NCI-H2171 (cell line): ENCODE measurements at places on chromosomes 13 and 19.

GRCh38 chr13:41763782-41764181 lies 197.1 kb downstream of the VWA8 start:
- DNase-seq = no peak

GRCh38 chr19:16040642-16041041 lies 35.7 kb upstream of the TPM4 start:
- no peak for DNase-seq

DNA sequence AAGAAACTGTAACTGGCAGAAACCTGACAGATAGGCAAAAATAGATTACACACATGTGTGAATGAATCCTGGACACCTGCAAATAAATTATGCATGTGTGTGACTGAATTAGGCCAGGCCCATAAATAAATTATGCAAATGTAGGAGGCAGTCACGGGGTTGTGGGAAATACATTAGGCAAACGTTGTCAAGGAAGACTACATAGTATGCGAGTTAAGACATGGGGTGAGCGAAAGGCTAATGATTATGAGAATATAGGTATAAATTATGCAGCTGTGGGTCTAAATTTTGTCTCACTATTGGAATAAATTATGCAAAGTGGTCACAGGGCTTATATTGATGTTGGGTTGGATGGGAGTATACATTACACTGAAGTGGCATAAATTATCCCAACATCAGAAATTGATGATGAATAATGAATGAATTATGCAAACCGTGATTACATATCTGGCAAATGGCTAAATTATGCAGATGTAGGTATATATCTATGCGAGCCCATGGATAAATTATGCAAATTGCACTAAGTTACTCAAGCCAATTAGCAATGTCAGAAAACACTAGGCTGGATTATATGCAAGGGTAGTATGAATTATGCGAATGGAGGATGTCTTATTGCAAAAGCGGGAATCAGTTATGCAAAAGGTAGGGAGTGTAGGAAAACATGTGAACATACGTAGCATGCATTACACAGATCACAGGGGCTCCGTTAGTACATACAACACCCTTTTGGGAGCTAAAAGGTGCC lies 6.8 kb downstream of the SLC8A2 start:
- no peak for DNase-seq

GRCh38 chr13:103006641-103007426 lies 59.4 kb downstream of the SLC10A2 start:
- peak; percentile 3 for DNase-seq

- DNase-seq = no peak
Observed at GRCh38 chr13:37945651-37946575, 76.3 kb upstream of the TRPC4 start.

DNA sequence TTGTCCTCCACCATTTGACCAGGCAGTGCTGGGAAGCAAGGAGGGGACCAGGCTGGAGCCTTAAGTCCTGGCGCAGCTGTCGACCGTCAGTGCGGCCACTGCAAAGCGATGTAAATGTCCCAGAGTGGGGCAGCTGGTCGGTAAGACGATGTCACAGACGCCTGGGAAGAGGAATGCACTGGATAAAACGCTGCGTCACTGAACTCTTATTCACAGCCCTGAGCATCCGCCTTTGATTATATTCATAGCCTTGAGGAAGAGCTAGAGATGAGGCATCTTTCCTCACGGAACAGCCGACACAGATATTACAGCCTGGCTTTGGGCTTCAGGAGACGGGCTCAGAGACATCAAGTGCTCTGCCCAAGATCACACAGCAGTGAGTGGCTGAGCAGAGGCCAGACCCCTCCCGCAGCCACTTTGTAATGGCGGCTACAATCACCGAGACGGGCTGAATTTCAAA lies 17.6 kb upstream of the TUBGCP3 start:
- DNase-seq = no peak

GRCh38 chr13:37775871-37776270 lies 93.7 kb downstream of the TRPC4 start:
- no peak for DNase-seq

GRCh38 chr19:47541518-47541917 lies 26.7 kb upstream of the NAPA start:
- no peak for DNase-seq

DNA sequence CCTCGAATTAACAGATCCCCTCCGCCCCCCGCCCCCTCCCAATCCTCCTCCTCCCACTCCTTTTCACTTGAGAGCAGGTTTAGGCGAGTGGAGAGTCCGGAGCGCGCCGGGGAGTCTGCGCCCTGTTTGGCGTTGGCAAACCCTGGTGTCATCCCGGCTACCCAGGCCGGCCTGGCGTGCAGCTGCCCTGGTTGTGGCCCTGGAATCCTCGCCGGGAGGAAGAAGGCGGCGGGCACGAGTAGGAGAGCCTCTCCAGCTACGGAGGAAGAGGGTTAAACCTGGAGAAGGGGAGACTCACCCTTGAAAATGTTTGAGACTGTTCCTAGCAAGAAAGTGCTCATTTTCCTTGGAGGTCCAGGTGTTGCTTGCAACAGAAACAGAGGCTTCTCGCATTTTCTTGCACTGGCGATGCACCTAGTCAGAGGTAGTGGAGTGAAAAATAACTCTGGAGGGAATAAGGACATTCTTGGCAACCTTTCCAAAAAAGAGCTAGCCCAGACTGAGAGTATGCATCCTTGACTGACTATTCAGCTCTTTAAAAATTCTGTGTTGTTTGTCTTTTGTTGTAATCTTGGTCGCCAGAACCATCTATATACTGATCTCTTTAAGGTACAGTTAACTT lies 1.3 kb upstream of the SOX21 start:
- no peak for DNase-seq

DNA sequence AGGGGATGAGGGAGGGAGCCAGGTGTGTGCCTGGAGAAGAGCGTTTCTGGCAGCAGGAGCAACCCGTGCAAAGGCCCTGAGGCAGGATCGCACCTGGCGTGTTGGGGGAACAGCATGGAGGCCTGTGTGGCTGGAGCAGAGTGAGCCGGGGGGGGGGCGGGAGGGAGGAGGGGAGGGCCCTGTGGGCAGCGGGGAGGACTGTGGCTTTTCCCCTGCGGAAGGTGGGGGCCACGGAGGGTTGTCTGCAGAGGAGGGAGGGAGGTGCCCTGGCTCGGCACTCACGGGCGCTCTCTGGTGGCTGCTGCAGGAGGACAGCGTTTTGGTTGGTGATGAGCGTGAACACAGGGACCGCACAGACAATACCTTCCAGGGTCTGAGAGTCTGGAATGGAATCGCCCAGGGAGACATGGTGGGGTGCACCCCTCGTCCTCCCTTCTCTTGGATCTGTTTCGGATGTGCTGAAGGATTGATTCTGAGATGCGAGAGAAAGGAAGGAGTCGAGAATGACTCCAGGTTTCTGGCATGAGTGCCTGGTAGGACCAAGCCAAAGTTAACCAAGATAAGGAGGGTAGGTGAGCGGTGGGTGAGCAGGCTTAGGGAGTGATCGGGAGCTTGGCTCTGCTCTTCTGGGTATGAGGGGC lies 6.5 kb downstream of the RAB11B start:
- DNase-seq = no peak

GRCh38 chr19:49362048-49362928 lies at the start of gene TEAD2:
TEAD2 (minus strand) TSS chr19:49362416; CDS start chr19:49360075, 2,341 bp downstream.
- DNase-seq = no peak

GRCh38 chr19:38139122-38139521 lies 84.9 kb downstream of the DPF1 start:
- DNase-seq = no peak

GRCh38 chr19:48953990-48954594 lies 583 bp upstream of the BAX start:
- no peak for DNase-seq

GRCh38 chr13:109792416-109793059 lies 6.2 kb upstream of the IRS2 start:
- no peak for DNase-seq

- no peak for DNase-seq
Observed at GRCh38 chr13:100106005-100106404, 17.1 kb downstream of the PCCA start.

- no peak for DNase-seq
Observed at GRCh38 chr13:102825921-102826706, 19.7 kb upstream of the ERCC5 start.

GRCh38 chr19:50844296-50844935 lies 10.3 kb upstream of the KLK3 start:
- DNase-seq = peak; percentile 75

GRCh38 chr13:45587897-45588296 lies 27.6 kb downstream of the ERICH6B start:
- DNase-seq = no peak

DNA sequence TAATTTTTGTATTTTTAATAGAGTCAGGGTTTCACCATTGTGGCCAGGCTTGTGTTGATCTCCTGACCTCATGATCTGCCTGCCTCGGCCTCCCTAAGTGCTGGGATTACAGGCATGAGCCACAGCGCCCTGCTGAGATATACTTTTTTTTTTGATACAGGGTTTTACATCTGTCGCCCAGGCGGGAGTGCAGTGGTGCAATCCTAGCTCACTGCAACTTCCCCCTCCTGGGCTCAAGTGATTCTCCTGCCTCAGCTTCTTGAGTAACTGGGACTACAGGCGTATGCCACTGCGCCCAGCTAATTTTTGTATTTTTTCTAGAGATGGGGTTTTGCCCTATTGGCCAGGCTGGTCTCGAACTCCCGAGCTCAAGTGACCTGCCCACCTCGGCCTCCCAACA lies 2.0 kb downstream of the COLGALT1 start:
- DNase-seq = no peak

- no peak for DNase-seq
Observed at GRCh38 chr13:101258509-101258908, 157.8 kb downstream of the NALCN start.

DNA sequence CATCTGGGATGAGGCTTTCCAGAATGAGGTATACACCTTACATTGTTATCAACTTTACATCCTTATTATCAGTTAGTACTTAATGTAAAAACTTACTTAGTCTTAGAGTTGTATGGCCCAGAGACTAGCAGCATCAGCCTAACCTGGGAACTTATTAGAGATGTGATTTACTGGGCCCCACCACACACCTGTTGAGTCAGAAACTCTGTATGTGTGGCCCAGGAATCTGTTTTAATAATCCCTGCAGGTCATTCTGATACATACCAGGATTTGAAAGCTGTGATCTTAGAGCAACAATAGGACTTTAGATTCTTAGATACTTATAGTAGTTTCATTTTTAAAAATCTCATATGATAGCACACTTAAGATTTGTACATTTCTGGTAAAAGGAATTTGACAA lies 17.4 kb downstream of the FNDC3A start:
- DNase-seq = no peak

GRCh38 chr13:46489586-46490023 lies 63.4 kb upstream of the LRCH1 start:
- DNase-seq = no peak

GRCh38 chr13:101455863-101456262 lies 3.4 kb downstream of the ITGBL1 start:
- no peak for DNase-seq

GRCh38 chr19:53192771-53193534 lies at the start of gene ZNF665:
ZNF665 (minus strand) TSS chr19:53193358; CDS start chr19:53182898, 10,460 bp downstream.
- DNase-seq = no peak

GRCh38 chr13:65605396-65605795 lies 1624.7 kb downstream of the PCDH9 start:
- DNase-seq = no peak

DNA sequence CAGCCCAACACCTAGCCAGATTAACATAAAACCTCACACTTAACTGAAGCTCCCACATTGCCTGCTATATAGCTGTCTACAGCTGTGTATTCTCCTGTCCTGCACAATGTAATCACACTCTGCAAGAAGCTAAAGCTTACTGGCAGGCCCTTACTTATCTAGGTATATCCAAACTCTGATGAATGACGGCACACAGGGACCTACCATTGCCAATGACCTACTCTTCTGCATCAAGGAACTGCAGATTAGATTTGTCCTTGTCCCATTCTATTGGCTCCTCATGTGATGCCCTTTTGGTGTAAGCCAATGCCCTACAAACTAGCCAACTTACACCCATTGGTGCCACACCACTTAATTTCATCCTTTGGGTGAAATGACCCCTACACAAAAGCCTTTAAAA lies 26.4 kb downstream of the ZNF45 start:
- no peak for DNase-seq

DNA sequence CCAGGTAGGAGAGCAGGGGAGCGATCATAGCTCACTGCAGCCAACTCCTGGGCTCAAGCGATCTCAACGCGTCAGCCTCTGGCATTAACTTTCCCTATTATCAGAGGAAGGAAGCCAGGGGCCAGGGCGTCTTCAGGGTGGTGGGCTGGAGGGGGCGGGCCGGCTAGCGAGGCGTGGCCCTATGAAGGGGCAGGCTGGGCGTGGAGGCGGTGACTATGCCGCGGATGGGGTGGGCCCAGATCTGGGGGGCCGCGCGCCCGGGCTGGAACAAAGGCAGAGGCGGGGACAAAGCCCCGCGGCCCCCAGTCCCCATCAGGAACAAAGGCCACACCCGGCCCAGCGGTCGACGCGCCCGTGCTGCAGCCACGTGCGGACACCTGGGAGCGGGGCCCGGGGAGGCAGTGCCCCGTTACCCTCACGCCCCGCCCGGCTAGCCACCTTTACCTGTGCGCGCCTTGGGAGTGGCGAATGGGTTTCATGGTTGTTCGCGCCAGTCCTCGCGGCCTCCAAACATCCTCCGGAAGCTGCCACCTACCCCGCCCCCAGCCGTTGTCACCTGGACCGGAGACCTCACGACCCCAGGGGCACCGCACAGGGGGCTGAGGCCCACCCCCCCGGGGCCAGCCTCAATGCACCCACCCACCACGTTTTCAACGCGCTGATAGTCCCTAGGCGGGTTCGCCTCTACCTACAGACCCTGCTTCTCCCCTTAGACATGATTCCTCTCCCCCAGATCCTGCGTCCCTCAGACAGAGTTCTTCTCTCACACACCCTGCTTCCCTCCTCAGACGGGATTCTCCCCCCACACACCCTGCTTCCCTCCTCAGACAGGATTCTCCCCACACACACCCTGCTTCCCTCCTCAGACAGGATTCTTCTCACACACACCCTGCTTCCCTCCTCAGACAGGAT lies 5.4 kb upstream of the TRIM28 start:
- peak; percentile 76 for DNase-seq

DNA sequence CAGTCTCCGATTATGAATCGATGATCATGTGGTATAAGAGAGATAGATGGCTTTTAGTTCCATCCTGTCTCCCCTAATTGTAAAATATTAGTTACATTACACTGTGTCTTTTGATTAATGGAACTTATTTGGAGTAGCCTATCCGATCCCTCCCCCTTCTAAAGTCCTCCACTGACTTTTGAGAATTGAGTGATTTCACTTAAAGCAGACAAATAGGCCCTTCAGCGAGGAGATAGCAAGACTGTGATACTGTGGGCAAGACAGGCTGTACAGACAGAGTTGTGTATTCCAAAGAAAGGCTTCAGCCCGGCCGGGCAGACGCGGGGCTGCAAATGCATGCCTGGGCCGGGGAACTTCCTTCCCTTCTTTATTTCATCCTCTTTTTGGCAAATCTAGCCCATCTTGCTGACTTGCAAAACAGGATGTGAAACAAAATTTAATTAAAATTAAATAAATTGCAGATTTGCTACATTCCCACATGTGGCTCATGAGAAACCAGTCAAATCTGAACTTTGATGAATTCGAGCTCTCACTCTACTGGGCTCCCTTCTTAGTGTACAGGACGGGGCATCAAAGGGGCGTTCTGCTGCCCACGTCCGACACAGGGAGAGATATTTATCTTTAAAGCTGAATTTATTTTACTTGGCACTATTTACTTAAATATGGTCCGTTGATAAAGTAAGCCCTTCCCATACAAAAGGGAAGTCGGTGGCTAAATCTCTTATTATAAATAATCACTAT lies 314.8 kb downstream of the ZNF536 start:
- DNase-seq = no peak

GRCh38 chr13:40639221-40639681 lies 27.2 kb downstream of the FOXO1 start:
- DNase-seq = no peak

GRCh38 chr13:74622284-74622683 lies 488.1 kb upstream of the KLF12 start:
- DNase-seq = no peak

GRCh38 chr13:39448834-39449233 lies 154.2 kb downstream of the LHFPL6 start:
- no peak for DNase-seq
